ENCODE measurements at places on chromosomes 1 and 21.

DNA sequence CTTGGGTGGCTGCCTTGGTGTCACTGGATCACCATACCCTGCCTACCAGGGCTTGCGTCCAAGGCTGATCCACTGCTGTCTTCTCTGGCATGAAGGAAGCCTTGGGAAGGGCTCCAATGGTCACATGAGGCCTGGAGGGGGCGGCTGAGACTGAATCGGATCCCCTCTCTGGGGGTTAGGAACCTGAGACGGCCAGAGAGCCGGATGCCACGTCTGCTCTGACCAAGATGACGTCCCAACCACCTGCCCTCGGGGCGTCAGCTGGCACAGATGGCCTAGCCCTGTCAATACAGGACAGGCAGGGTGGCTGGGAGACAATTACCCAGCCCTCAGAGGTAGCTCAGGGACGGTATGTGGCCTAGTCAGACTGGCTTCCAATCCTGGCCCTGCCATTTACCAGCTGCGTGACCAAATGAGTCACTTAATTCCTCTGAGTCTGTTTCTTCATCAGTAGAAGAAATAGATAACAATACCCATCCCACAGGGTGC is 5.4 kb downstream of the TRIM62 start:
- peaks cover 7% of the 10 kb centered on the region for H3K27me3 ChIP-seq
- H3K4me3 ChIP-seq = no peak overlapping the region

DNA sequence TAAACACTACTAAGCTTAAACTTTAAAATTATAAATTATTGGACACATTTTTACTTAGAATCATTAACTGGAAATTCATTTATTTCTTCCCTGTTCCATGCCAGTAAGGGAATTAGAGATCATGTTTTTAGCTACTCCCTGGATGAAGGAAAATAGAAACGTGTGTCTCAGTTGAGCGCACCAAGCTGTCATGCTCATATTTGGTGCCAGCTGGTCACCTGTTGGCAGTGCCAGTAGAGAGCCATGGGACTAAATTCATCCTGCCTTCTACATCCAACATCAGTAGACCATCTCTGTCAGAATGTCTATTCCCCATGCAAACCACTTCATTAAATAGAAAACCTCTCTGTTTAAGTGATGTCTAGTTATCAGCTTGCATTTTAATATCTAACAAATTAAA is 17.4 kb upstream of the SLC22A15 start:
- H3K4me1 ChIP-seq = no peaks in the 10 kb centered on the region
- no peak overlapping the region for H3K4me3 ChIP-seq
- DNase-seq = no peak
- H3K27ac ChIP-seq = no peak overlapping the region
- H3K36me3 ChIP-seq = no peaks in the 10 kb centered on the region

DNA sequence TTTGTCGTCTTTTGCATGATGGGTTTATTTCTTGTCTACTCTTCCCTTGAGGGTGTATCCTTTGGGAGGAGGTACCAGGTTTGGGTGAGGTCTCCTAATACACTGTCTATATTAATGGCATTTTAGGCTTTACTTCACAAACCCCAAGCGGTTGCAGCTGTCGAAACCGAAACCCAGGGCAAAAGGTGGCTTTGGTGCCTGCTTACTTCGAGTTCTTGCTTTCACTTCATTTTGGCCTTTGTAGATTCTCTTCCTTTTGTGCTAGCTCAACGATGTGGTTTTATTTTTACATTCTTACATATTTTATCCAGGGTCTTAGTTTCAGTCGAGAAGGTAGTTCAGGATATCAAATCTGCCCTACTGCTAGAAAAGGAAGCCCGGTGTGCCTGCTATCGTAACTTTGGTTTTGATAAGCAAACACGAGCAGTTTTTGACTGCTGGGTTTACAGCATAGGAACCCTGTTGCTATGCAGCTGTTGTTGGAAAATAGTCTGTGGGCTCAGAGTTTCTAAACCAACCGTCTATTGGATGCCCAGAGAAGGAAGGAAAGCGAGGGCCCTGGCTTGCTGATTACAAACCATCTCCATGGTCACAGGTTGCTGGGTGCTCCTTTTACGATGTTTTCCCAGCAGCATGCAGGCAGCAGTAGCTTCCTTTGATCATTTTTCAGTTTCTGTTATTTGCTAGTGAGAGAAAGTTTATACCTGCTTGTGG is 9.8 kb upstream of the TSPAN2 start:
- H3K27me3 ChIP-seq = no peaks in the 10 kb centered on the region
- H3K36me3 ChIP-seq = no peaks in the 10 kb centered on the region
- peaks cover 16% of the 10 kb centered on the region for H3K4me1 ChIP-seq
- H3K27ac ChIP-seq = peak overlapping the region; percentile 80

- no peaks in the 10 kb centered on the region for H3K27me3 ChIP-seq
- H3K4me3 ChIP-seq = no peak overlapping the region
- H3K4me1 ChIP-seq = peaks cover 15% of the 10 kb centered on the region
- no peaks in the 10 kb centered on the region for H3K36me3 ChIP-seq
- DNase-seq = no peak
These were observed 5.1 kb upstream of the ELAVL4 start for GRCh38 chr1:50103615-50104081.

DNA sequence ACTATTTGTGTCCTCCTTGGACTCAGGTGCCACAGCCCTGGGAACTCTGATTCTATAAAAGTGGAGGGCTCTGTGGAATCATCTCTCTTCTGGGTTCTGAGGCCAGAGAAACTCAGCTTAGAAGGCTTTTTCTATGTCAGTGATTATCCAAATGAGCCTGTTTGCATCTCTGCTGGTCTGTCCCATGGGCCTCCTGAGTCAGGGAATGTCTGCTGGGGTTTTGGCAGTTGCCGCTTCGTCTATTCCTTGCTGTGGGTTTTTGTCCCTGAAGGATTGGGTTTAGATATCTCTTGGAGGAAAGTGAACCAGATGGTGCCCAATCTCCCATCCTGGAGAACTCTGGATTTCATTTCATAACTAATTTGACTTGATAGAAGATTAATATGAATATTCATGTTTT is 297.6 kb downstream of the HHAT start:
- no peak for DNase-seq
- no peak overlapping the region for H3K27ac ChIP-seq
- no peaks in the 10 kb centered on the region for H3K36me3 ChIP-seq
- H3K27me3 ChIP-seq = no peaks in the 10 kb centered on the region
- no peak overlapping the region for H3K4me3 ChIP-seq

Data from progenitor cell of endocrine pancreas (in vitro differentiated cells).